ENCODE measurements at places on chromosomes 4 and X.
A peak's percentile ranks its signal among the peaks of the same experiment; 100 is the strongest.

- no peak for DNase-seq
Measured at GRCh38 chr4:8726344-8726851, 133.8 kb downstream of the CPZ start.

- peak; percentile 57 for DNase-seq
Measured at GRCh38 chrX:17374619-17375366, at the start of gene NHS. NHS (plus strand) TSS chrX:17375200; CDS start chrX:17375758, 558 bp downstream.

DNA sequence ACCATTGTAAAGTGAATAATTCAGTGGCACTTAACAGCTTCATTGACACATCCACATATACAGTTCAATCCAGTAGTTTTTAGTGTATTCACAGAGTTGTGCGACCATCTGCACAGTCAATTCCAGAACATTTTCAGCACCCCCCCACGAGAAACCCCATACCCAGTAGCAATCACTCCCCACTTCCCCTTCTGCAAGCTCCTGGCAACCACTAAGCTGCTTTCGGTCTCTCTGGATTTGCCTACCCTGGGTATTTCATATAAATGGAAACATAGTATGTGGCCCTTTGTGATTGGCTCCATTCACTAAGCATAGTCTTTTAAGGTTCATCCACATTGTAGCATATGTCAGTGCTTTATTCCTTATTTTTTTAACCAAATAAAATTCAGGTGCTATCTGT is 10.0 kb downstream of the MSL3 start:
- DNase-seq = no peak

DNA sequence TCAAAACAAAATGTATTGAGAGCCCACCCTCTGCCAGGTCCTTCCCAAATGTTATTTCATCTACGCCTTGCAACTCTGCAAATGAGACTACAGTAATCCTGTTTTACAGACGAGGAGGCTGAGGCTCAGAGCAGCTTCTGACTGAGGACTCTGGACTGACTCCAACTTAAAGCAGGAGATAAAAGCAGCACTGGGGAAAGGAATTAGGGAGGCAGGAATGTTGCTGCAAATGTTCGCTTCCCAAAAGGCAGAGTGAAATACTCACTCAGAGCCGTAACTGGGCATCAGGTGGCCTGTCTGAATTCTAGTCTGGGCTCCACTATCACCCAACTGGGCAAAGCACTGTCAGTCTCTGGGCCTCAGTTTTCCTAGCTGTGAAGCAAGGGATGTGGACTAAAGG is 94.7 kb upstream of the SRD5A3 start:
- no peak for DNase-seq

- no peak for DNase-seq
Measured at GRCh38 chr4:143016171-143016570, 168.5 kb upstream of the USP38 start.

DNA sequence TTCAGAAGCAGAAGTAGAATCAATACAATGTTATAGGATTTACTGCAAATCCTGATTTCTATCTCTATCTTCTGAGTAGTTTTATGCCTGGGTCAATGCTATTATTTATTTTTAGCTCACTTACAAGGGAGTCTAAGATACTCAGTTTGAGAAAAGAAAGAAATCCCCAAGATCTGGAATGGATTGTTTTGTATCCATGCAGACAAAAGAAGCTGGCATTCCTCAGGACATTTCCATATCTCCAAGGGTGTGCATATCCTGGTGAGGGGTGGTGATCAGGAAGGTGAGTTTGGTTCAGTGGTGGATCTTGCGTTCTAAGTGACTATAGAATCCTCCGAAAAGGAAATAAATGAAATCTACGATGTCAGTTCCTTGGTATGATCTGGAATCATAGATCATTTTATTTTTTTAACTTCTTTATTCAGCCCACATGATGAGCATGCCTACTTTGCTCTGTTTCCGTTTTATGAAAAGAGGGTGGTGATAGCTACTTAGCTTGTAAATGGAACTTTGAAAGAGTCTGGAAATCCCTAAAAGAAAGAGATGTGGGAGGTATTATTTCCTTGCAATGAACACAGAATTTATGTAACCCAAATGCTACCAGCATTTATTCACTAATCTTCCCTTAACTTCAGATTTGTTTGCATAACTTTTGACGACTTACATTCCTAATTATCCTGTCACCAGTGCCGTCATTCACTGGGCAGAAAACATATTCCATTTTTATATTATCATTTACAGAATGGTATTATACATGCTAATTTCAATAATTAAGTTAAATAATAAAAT is 81.1 kb upstream of the RAPGEF2 start:
- DNase-seq = no peak

DNA sequence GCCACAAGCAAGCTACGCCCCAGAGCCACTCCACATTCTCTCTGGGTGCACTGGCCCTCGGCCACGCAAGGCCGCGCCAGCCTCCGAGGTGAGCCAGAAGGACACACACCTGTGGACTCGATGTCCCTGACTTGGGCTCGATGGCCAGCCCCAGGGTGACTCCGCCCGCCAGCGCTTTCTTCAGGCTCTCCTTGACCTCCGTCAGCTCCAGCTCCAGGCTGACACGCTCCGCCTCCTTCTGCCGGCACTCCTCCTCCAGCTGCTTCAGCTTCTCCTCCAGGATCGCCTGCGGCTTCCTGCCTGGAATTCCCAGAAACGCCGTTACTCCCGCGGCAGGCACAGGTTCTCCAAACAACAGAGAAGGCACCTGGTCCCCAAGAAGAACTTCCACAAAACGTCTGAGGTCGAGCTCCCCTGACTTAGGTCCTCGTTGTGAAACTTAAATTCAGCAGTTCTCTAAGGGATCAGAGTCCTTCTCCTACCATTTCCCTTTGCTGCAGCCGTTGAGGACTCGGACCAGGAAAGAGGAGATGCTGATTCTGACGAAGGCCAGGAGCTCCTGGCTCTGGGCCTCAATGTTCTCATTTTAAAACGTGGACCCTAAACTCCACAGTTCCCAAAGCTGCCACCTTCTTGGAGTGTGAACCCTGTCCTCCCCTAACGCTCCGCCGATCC is 166.8 kb downstream of the AFAP1 start:
- DNase-seq = no peak

DNA sequence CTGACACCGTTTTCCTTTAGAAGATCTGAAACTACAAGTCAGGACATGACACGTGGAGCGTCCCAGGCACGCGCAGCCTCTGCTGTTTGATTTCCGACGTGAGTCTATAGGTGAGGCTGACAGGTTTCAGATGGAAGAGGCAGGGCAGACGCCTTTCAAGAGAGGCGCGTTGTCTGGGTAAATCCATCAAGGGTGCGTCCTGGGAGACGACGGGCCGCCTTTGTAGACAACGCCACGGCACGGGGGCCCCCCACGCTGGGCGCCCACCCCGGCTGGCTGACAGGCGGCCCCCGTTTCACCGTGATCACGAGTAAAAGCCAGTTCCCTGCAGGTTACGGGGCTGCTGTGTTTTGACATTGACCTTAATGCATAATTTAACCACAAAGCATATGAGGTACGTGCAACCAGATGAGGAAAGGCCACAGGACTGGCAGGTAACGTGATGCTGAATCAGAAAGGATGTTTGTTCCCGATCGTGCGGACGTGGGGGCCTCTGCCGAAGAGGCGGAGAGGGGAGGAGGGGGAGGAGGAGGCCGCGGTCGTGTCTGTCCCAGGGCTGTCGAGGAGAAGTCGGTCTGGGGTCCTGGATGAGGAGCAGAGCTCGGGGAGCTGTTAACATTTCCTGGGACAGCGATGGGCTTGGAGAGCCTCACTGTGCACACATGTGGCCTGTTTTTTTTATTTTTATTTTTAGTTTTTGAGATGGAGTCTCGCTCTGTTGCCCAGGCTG is 51.1 kb upstream of the PPP2R3B start:
- peak; percentile 4 for DNase-seq

DNA sequence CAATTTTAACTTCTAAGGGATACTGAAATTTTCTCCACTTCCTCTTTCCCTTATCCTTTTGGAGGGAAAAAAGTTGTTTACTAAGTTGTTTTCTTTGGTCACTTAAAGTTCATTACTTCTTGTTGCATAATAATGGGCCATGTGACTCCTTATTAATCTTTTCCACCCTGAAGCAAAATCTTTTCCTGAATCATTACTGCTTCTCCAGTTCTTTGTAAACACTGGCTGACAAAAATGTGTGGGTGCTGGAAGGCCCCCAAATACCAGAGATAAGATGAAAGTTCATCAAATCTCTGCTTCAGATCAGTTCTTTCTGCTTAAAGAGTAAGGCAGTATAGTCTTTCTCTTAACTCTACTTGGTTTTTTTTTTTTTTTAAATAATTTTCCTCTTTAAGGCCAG is 108.9 kb upstream of the NHS start:
- DNase-seq = no peak

GRCh38 chr4:57148831-57149505 is 38.8 kb upstream of the IGFBP7 start:
- DNase-seq = no peak

GRCh38 chrX:8403988-8404387 is 60.6 kb upstream of the VCX3B start:
- no peak for DNase-seq

DNA sequence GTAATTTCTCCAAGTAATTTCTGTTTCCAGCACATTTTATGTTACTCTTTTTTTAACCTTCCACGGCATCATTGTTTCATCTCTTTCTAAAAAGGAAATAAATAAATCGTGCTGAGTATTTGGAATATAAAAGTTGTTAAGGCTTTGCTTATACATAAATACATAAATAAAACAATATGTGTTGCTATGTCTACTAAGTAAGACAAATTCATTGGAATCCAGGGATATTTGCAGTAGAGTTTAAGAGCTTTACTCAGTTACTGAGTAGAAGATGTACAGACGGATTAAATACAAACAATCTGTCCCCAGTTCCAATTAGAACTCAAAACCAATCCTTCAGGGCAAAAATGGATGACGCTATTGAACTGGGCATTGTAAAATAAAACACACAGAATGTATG is 1.4 kb downstream of the ARHGAP24 start:
- DNase-seq = no peak

- peak; percentile 19 for DNase-seq
Measured at GRCh38 chrX:27186671-27187070, 276.5 kb downstream of the PPP4R3C start.

DNA sequence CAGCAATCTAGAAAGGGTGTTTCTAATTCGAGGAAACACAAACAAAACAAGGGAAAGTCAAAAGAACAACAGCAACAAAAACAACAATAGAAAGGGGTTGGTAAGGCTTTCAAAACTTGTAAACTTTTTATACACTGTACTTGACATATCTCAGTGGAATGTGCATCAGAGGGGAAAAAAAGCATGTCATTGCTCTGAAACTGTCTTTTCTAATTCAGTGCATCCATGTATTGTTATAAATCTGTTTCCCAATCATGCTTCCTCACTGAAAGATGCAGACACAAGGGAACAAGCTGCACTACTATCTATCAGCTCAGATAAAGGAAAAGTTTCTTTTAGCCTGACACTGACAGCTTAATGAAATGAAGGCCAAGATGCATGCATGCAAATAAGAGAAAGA is 44.2 kb upstream of the PCDH18 start:
- DNase-seq = no peak

- no peak for DNase-seq
Measured at GRCh38 chrX:31713120-31713519, 641.3 kb upstream of the FTHL17 start.

GRCh38 chr4:128168701-128169100 is 107.6 kb downstream of the LARP1B start:
- DNase-seq = no peak

- no peak for DNase-seq
Measured at GRCh38 chrX:350148-350533, 31.5 kb upstream of the GTPBP6 start.

DNA sequence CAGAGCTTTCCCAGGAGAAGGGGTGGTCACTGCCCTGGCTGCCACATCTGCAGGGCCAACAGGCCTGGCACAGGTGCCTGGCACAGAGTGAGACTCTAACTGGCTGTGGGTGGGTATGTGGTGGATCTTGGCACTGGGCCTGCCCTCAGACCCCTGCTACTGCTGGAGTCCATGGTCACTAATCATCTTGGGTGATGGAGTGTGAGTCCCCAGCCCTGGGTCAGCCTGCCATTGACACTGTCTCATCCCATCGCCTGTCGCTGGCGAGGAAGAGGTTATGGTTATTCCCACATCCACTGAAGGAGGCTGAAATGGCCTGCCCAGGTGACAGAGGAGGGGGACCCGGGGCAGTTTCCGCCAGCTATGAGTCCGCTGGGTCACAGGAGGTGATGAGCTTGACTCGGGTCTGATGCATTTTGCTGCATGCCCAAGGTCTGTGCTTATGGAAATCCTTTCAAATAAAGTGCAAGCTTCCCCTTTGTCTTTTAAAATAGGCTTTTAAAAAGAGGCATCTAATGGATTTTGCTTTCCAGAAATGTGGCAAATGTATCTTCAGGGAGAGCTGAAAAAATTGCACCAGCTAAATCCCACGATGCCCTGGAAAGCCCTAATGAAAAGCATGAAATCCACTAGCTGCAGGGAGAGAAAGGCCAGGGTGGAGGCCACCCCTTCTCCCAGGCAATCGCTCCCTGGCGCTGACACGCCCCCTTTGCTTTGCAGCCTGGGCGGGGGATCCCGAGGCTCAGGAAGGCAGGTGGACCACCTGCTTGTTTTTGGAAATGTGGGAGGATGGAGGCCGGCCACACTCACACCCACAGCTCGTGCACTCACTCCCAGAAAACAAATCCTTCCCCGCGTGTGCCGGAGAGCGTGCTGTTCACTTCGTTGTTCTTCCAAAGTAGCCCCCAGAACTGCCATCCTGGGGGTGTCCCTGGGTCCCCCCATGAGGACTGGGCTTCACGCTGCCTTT is 54.9 kb downstream of the ABLIM2 start:
- no peak for DNase-seq

DNA sequence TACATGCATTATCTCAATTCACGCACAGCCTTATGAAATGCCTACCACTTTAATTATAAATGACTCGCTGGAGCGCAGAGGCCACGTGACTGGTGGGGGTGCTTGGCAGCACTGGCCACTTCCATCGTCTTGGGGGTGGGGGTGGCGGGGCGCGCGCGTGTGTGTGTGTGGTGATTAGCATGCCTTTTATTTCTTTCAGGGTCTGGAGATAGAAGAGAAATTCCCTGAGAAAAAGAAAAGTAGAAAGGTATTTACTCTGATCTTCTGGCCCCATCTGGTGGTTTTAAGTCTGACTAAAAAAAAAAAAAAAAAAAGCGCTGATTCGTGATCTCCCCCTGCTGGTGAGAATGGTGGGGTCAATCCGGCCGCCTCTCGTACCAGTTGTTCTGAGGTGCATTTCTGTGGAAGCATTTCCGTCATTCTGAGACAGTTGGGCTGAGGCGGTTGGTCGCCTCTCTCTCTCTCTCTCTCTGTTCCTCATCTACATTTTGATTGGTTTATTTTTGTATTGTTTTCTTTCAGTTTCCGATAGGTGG is at the start of gene CCNB3:
Gene CCNB3 (plus strand): TSS at position 402 of the 536 bp plus-strand sequence. CDS start 80,399 bp downstream, outside the sequence.
- peak; percentile 79 for DNase-seq

- no peak for DNase-seq
Measured at GRCh38 chrX:3393581-3394111, 47.2 kb upstream of the MXRA5 start.
